ENCODE measurements at places on chromosomes 6 and 20.

DNA sequence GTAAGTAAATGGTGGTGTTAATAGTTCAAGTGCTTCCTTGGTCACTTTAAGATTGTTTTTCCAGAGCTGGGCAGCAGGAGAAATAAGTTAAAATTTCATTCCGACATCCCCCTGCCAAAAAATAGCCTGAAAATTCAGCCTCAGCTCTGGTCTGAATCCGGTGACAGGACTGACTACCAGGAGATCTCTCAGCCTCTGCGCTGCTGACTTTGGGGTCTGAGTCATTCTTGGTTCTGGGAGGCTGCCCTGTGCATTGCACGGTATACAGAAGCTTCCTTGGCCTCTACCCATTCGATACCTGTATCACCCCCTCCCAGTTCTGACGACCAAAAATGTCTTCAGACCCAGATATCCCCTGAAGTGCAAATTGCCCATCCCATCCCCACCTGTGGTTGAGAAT, 36.3 kb upstream of the TFAP2C start:
- DNase-seq: no peak

DNA sequence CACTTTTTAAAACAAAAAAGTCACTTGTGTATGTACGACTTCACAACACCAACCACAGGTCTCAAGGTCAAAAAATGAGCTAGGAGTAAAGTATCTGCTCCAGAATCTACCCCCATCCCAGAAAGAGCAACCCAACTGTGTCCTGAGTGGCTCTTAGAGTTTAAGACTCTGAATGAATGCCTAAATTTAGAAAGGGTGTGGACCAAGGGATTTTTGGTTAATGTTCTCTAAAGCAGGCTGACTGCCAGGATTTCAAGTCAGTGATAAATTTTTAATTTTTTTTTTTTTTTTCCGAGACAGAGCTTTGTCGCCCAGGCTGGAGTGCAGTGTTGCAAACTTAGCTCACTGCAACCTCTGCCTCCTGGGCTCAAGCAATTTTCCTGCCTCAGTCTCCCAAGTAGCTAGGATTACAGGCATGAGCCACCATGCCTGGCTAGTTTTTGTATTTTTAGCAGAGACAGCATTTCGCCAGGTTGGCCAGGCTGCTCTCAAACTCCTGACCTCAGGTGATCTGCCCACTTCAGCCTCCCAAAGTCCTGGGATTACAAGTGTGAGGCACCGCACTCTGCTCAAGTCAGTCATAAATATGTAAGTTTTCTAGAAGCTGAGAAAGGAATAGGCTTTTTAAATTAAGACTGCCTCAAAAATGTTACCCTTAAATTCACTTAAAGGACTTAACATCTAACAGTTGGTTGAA, 20.2 kb downstream of the STAU1 start:
- DNase-seq: peak; percentile 66

DNA sequence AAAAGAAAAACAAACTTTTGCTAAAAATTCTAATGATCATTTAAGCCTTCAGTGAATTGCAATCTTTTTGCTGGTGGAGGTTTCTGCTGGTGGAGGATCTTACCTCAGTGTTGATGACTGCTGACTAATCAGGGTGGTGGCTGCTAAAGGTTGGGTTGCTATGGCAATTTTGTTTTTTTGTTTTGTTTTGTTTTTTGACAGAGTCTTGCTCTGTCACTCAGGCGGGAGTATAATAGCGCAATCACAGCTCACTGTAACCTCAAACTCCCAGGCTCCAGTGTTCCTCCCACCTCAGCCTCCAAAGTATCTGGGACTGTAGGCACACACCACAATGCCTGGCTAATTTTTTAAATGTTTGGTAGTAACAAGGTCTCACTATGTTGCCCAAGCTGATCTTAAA, 94.7 kb downstream of the ANKRD6 start:
- no peak for DNase-seq

- peak; percentile 43 for DNase-seq
Measured at GRCh38 chr6:56851074-56851473, 103.8 kb upstream of the BEND6 start.

GRCh38 chr20:53990768-53991450, 79.5 kb downstream of the BCAS1 start:
- no peak for DNase-seq

DNA sequence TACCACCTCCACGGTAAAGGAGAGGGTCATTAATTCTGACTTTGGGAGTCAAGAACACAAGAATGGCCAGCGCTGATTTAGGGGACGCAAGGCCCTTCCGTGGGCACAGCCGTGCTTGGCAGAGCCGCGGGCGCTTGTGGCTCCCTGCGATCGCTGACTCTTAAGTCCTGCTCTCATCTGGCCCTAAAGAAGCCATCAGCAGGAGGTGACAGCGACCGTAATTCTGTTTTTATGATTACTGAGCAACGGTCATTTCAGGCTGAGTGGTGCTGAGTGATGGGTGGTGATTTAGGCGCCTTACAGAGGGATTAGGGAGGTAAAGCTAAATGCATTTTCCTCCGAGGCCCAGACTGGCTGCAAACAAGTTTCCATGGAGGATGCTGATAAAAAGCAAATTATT, 364.6 kb upstream of the SULF2 start:
- DNase-seq: no peak

DNA sequence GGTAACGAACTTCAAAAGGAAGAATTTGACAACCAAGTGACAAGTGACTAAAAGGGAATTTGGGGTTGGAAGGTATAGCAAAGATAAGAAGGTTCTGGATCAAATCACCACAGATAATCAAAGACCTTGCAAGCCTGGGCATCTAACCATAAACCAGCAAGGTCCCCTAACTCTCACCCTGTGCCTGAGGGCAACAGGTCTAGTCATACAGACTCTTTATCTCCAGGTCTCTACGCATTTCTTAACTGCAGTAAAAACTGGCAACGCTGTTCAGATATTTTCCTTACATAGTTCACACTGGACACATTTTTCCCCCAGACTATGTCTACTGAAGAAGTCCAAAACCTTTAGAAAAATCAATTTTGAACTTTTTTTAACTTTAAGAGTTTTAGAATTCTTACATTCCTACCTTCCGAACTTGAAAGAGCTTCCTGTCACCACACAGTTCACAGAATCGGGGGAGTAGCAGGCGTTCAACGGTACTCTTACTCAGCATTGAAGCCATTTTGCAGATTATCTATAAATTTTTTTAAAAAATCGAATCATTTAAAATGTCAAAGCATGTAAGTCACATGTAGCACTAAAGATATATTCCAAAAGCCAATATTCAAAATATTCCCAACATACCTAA, 23.0 kb upstream of the ANKRD60 start:
- no peak for DNase-seq

DNA sequence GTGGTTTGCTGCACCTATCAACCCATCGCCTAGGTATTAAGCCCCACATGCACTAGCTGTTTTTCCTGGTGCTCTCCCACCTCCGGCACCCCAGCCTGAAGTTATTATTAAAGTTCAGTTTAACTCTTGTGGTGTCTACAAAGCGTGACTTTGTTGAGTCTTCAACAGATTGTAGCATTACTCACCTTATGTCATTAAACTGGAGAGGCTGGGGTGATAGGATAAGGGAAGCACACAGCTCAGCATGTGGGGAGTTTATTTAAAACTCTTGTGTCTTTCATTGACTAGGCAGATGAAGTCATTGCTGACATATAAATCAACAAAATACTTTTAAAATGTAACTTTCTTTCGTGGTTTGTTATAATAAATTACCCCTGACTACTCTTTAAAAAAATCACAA, 84.7 kb upstream of the GCM1 start:
- no peak for DNase-seq
